Fibroblast of mammary gland (primary cell): ENCODE measurements at places on chromosomes 7 and 10.

DNA sequence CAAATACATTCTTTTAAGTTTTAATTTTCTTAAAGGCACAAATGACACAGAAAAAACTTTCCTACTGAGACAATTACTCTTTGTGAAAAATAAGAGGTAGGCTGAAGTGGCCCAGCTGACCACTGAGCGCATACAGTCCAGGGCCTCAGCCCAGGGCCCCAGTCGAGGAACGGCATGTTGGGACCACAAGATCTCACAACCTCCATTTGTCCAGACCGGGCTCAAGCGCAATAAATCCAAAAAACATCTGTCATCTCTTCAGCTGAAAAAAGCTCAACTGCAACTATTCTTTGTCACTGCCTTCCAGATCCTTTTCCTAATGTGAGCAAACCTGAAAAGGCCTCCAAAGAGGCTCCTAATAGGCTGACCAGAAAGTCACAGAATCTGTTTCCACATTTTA lies 165.8 kb downstream of the SRPK2 start:
- no peak for DNase-seq

GRCh38 chr10:13349463-13350274 lies 1.6 kb upstream of the SEPHS1 start:
- peak; percentile 59 for DNase-seq

DNA sequence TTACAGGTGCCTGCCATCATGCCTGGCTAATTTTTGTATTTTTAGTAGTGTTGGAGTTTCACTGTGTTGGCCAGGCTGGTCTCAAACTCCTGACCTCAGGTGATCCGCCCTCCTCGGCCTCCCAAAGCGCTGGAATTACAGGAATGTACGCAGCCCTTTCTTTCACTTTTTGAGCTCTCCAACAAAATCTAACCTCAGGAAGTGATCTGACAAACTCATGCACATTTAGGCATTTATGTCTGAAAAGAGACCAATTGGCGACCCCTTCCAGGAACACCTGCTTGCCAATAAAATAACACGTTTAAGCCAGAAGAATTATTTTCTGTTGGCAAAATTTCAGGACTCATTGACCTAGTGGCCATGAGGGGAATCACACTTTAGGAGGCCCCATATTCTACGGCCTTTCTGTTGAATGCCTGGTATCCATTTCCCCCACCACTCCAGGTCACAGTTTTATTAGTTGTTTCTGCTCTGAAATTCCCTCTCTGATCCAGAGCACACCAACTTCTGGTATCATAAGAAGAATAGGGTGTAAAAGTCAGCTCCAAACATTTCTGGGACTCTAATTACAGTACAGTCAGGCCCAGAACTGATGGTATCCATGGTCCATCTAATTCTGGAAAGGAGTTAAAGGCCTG lies 65.8 kb upstream of the FRMD4A start:
- DNase-seq = peak; percentile 27

DNA sequence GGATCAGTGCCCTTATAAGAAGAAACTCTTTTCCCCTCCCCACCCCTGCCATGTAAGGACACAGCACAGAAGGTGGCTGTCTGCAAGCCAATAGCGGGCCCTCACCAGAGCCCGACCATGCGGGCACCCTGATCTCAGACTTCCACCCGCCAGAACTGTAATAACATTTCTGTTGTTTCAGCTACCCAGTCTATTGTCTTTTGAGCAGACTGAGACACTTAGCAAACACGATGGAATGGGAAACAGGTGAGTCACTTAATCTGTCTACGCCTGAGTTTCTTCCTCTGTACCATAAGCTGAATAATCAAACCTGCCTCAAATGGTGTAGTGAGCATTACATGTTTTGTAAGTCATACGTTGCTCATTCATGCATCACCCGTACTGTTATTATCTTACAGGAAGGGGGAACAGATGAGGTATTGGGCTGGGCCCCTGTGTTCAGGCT lies 58.2 kb downstream of the STRA8 start:
- DNase-seq = peak; percentile 80

DNA sequence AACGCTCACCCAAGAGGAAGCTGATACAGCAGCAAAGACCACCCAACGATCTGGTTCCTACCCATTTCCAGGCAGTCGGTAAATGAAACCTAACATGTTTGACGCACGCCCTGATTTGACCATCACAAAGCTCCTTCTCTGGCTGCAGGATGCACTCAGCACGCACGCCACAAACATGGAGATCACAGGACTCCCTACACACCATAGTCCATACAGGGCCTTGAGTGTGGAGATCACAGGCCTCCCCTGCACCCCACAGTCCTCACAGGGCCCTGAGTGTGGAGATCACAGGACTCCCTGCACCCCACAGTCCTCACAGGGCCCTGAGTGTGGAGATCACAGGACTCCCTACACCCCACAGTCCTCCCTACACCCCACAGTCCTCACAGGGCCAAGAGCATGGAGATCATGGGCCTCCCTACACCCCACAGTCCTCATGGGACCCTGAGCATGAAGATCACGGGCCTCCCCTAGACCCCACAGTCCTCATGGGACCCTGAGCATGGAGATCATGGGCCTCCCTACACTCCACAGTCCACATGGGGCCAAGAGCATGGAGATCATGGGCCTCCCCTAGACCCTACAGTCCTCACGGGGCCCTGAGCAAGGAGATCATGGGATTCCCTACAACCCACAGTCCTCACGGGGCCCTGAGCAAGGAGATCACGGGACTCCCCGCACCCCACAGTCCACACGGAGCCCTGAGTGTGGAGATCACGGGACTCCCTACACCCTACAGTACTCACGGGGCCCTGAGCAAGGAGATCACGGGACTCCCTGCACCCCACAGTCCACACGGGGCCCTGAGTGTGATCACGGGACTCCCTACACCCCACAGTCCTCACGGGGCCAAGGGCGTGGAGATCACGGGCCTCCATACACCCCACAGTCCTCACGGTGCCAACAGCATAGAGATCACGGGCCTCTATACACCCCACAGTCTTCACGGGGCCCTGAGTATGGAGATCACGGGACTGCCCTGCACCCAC lies 409.2 kb downstream of the DNAJB6 start:
- no peak for DNase-seq
